Inflammatory macrophage treated with lipopolysaccharide for 1 hour (primary cell): ENCODE measurements at places on chromosomes 13 and 19.
A peak's percentile ranks its signal among the peaks of the same experiment; 100 is the strongest.

- DNase-seq, result no peak
Measured at GRCh38 chr13:59099182-59099974, 1064.3 kb downstream of the DIAPH3 start.

- DNase-seq, result no peak
Measured at GRCh38 chr13:43669964-43670363, 116.8 kb downstream of the ENOX1 start.

- peak; percentile 58 for DNase-seq
Measured at GRCh38 chr19:4319067-4319718, 14.8 kb downstream of the FSD1 start.

- peak; percentile 12 for DNase-seq
Measured at GRCh38 chr19:44939668-44940067, 2.4 kb upstream of the APOC4 start.
